ENCODE measurements at places on chromosomes 6 and 20.

DNA sequence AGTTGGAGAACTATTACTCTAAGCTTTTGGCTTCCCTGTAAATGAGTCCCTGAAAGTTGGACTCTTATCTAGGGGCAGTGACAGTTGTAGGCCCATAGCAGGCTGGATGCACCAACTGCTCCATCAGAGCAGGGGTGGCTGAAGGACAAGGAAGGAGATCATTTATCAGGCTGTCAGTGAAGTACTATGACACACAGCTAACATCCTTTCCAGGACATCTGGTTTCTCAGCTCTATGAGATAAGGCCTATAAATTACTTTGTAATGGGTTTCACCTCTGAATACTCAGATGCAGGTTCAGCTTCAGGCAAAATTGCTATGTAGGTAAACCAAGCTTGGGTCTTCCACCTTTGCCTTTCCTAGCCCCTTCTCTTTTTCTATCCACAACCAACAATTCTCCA, 468.5 kb downstream of the KIF16B start:
- no peak for DNase-seq

- no peak for DNase-seq
Measured at GRCh38 chr6:154308986-154309385, 47.6 kb downstream of the IPCEF1 start.

DNA sequence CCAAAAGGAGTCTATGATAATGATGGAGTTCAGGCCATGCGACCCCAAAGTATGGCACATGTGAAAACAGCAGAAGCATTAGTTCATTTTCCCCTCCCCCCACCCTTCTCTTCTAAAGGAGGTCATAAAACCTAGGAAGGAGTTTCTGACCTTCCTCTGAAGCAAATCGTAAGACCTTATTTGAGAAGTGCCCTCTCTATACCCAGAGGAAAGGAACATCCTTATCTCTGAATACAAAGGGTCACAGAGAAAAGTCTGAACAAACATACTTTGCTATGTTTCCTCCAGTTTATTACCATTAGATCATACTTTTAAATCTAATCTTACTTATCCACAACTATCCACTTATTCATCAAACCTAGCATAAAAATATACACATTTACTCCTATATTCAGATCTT, 48.6 kb downstream of the SLX4IP start:
- DNase-seq, result no peak

- DNase-seq, result no peak
Measured at GRCh38 chr6:131379948-131380347, 193.1 kb upstream of the ARG1 start.

DNA sequence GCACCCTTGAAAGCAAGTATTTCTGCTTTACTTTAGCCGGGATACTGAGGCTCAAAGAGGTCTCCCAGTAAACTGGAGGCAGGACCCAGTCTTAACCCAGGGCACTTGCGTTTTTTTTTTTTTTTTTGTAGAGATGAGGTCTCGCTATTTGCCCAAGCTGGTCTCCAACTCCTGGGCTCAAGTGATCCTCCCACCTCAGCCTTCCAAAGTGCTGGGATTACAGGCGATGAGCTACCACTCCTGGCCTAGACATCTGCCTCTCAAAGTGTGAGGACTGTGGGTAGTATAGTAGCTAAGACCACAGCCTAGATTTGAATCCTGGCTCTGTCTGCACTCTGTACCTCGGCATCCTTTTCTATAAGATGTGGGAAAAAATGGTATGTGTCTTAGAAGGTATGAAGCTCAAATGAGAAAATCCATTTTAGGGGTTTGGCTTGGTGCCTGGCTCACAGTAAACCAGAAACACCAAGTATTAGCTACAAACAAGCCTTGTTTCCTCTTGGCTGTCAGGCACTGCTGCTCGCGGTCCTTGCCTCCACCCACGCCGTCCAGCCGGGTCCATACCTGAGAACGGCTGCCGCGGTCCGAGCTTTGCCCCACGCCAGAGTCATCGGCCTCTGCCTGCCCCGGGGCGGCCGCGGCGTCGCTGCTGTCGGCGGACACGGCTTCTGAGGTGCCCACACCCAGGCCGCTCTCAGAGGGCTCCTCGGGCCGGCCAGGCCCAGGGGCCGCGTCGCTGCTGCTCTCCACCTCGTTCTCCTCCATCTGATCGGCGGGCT, 1.2 kb downstream of the ZNF335 start:
- DNase-seq, result peak; percentile 17

- DNase-seq, result no peak
Measured at GRCh38 chr20:43306837-43307236, 117.1 kb upstream of the PTPRT start.

DNA sequence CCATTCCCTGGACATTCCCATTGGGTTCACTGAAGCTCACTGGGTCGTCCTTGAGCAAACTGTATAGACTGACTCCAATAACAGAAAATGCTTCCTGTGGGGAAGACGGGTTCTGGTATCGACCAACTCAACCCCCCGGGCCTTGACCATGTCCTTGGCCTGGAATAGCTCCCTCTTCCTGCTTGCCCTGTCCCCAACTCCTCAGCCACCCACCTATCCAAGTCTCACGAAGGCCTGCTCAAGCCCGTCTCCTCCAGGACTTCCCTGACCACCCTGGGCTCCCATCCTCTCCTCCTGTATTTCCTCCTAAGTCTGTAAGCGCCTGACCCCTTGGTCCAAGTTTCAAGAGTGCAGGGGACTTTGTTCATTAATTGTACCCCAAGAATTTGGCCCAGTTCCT, 2.8 kb upstream of the HMGA1 start:
- DNase-seq, result no peak

DNA sequence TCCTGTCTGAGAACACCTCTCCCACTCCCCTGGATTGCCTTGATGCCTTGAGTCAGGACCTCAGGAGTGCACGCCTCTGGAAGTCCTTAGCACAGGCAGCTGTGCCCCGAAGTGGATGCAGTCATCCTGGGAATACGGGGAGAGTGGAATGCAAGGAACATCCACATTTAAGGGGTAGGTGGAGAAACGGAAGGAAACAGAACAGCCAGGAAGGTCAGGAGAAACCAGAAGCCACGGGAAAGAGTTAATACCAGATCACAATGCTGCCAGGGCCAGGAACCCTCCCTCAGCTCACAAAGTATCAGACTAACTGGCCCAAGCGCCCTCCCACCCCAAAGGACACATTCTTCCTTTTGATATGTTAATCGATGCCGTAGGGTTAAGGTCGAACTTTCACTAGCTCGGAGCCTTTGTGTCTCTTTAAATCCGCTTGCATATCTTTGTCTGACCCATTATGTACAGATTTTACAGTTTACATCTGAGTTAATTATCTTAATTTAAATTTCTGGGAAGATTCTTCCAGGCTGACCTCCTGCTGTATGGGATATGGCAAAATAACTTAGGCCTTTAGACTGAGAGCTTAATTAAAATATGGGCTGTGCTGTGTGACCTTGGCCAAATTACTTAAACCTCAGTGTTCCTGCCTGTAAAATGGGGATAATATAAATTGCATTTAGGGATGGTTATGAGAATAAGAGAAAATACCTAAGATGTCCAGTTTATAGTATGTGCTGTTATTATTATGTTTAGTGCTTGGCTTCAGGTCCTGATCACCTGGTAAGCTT, 24.0 kb upstream of the CCND3 start:
- DNase-seq, result no peak

- no peak for DNase-seq
Measured at GRCh38 chr20:4967752-4968477, 33.4 kb downstream of the SLC23A2 start.
